ENCODE measurements at places on chromosomes 5 and 9.

GRCh38 chr5:107744418-107745330 lies 73.9 kb upstream of the EFNA5 start:
- DNase-seq, result no peak

DNA sequence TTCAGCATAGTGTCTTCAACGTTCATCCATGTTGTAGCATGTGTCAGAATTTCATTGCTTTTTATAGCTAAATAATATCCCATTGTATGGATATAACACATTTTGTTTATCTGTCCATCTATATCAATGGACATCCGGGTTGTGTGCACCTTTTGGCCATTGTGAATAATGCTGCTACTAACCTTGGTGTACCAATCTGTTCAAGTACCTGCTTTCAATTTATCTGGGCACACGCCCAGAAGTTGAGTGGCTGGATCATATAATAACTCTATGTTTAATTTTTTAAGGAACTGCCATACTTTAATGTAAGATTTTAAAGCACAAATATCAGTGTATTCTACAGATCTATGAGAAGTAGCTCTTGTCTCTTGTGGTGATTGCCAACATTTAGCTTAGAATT lies 43.5 kb downstream of the SCAI start:
- no peak for DNase-seq

DNA sequence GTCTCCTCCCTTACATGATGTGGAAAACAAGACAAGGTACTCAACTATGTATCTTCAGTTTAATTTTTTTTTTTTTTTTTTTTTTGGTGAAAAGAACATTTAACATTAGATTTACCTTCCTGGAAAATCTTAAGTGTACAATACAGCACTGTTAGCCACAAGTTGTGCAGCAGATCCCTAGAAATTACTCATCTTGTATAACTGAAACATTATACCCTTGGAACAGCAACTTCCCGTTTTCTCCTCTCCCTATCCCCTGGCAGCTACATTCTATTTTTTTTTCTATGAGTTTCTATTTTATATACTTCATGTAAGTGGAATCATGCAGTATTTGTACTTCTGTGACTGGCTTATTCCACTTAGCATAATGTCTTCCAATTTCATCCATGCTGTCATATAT lies 421.9 kb upstream of the FTMT start:
- no peak for DNase-seq

- no peak for DNase-seq
Measured at GRCh38 chr5:194102-194501, 2.8 kb downstream of the LRRC14B start.

GRCh38 chr9:97394881-97395280 lies 17.0 kb upstream of the TDRD7 start:
- DNase-seq, result no peak

DNA sequence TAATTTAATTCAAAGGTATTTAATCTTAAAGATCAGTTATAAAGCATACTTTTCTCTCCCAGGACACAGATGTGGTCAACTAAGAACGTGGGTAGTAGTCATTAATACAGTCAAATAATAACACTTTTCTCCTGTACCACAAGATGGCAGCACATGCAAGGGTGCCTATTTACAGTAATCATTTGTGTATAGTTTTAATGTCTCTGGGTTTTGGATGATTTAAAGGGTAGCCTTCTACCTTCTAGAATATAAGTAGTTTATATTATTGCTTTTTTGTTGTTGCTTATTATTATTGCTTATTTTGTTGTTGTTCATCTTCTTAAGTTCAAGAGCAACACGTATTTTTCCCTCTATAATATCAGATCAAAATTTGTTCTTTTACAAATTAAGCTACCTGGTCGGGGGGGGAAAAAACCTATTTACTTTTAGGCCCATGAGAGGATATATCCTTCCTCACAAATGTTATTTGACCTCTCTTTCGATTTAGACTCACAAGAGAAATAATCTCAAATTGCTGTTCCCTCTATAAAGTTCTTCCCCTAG lies 59.6 kb upstream of the SLC27A6 start:
- DNase-seq, result peak; percentile 2

DNA sequence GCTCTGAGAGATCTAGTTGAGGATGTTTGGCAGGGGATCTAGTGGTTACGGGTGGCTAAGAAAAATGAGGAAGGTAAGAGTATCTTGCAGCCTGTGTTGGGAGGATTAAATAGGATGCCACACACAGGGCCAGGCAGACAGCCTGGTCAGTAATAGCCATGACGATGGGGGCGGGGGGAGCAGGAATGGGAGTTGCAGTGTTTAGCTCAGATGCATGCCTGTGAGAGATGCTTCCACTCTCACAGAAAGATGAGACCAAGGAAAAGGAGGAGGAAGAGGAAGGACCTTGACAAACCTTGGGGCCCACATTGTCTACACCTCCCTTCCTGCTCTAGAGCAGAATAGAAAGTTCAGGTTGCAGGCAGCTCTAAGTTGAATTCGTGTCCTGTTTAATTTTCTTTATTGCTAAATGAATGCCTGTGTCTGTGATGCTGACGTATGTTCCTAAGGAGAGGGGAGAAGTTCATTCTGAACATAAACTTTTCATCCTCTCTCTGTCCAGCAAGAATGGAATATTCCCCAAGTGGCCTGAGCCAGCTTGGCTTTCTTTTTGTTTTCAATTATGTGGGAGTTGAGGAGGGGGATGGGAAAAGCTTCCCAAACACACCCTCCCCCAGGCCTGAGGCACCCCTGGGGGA lies 28.7 kb downstream of the TGFBI start:
- no peak for DNase-seq

- DNase-seq, result peak; percentile 11
Measured at GRCh38 chr9:98191671-98192502, 550 bp downstream of the CORO2A start.

- DNase-seq, result no peak
Measured at GRCh38 chr9:98971168-98971914, 27.6 kb downstream of the COL15A1 start.
